Right atrium auricular region (tissue), 2 donors: ENCODE measurements at places on chromosomes 11 and 22. TPM values are rescaled to one million over a fixed set of nuclear protein-coding genes. Genes with fewer than 3 reads are reported as not detected.

Gene SNX32
- total RNA-seq, result 0.20 TPM

DNA sequence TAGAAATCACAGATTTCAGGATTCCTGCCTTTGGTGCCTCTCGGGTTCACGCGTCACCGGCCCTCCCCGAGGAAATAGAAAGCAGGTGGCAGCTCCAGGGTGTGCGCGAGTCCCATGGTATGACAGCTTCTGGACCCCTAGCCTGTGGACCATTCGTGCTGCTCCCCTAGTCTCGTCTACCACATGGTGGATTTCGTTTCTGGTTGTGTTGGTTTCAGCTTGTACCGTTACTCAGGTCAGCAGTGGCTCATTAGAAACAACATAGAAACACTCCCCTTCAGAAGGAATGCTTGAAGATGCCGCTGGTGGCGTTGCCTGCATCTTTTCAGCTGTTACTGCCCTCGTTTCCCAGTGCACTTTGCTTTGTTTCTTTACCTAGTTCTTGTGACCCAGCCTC, 700 bp downstream of the TTC17 start:
- no peaks in the 10 kb centered on the region for H3K27me3 ChIP-seq
- peak overlapping the region; percentile 89 for H3K27ac ChIP-seq
- no peaks in the 10 kb centered on the region for H3K36me3 ChIP-seq

- peaks cover 4% of the 10 kb centered on the region for H3K4me1 ChIP-seq
- H3K4me3 ChIP-seq, result no peak overlapping the region
- peak overlapping the region; percentile 35 for H3K27ac ChIP-seq
- no peak for DNase-seq
Measured at GRCh38 chr22:27307545-27308247, 493.9 kb downstream of the MN1 start.

DNA sequence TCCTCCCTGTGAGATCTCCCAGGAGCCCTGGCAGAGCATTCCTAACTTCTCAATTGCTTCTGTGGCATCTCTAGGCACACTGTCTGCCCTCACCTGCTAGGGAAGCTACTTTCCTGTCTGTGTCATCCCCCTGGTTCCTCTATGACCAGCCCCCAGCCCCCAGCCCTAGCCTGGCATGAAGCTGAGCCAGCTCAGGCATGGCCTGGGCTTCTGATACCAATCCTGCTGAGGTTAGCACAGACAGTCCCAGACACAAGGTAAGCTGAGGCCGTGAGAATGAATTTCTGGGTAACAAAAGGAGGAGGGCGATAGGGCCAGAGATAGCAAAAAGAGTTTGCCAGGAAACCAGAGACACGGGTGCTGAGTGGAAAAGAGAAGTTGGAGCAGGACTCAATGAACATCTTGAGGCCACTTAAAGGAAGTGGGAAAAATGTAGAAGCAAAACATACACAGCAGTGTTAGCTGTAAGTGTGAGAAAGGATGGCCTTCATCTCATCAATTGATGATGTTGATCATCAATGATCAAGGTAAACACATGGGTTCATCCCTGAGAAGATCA, 87.6 kb upstream of the PICALM start:
- H3K4me1 ChIP-seq, result peaks cover 28% of the 10 kb centered on the region
- no peak for DNase-seq
- no peaks in the 10 kb centered on the region for H3K36me3 ChIP-seq
- no peak overlapping the region for H3K4me3 ChIP-seq

GRCh38 chr11:94854770-94855633, 86.8 kb downstream of the AMOTL1 start:
- no peaks in the 10 kb centered on the region for H3K4me1 ChIP-seq
- H3K27ac ChIP-seq, result peak overlapping the region; percentile 75
- H3K27me3 ChIP-seq, result no peaks in the 10 kb centered on the region

- DNase-seq, result peak; percentile 13
- H3K4me1 ChIP-seq, result peaks cover 7% of the 10 kb centered on the region
- H3K27ac ChIP-seq, result no peak overlapping the region
- H3K36me3 ChIP-seq, result no peaks in the 10 kb centered on the region
- no peak overlapping the region for H3K4me3 ChIP-seq
Measured at GRCh38 chr11:45289369-45289768, 3.2 kb upstream of the SYT13 start.

Gene FIBIN
- 25.5 TPM for total RNA-seq

DNA sequence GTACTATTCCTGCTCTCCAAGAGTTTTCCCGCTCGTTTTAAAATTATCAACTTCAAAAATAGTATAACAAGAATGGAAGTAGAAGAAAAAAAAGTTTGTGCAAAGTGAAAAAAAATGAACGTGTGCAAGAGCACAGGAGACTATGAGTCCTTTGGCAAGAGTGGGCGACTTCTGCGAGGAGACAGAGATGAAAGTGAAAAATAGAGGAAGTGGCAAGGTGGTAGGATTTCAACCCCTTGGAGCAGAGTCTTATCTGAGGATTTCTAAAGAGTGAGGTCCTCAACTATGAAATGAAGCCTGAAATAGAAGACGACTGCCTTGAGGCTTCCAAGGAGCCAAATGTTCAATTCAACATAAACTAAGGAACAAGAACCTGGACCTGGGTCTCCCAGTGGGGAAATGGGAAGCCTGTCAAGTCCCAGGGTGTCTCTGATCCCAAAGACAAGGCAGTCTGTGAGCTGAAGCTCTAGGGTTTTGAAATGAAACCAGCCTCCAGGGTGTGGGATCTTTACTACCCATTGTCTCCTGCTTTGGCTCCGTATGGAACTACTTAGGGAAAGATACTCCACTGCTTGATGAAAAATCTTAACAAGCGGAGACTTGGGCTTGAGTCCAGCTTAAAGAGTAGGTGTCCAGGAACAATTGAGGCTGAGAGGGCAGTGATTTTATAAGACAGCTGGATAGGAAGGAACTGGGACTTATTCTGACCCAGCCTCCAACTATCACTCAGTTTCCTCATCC, 4.8 kb downstream of the P4HA3 start:
- peaks cover 10% of the 10 kb centered on the region for H3K4me1 ChIP-seq
- no peak overlapping the region for H3K4me3 ChIP-seq
- H3K36me3 ChIP-seq, result no peaks in the 10 kb centered on the region
- DNase-seq, result no peak

DNA sequence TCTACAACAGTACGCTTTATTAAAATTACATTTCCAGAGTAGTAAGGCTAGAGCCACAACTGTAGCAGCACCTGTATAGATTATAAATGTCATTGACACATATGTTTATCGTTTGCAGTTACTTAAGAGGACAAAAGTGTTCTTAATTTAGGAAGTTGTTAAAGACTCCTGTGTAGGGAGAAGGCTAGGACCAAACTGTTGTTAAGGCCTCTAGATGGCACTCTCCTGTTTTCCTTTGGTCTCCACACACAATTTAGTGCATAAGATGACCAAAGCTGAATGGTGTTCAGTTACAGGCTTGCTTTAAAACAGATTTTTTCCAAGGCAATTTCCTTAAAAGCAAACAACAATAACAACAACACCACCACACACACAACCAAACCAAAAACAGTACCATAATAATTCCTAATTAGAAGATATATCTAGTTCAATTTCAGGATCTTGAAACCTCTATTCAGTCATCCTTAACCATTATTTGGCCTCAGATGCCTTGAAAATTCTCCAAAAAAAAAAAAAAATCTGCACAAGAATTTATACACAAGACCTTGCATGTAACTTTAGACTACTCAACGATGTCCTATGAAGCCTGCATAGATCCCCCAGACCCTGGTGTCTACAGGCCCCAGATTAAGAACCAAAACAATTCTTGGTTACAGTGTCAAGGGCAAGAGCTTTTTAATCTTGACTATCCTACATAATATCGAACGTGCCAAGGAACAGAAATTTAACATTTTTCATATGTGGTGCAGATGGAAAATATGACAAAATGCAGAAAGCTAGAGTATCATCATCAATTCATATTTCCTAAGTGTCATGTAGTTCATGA, 42.6 kb upstream of the APOA1 start:
- DNase-seq, result no peak
- peaks cover 1% of the 10 kb centered on the region for H3K4me1 ChIP-seq
- peaks cover 7% of the 10 kb centered on the region for H3K36me3 ChIP-seq
- no peaks in the 10 kb centered on the region for H3K27me3 ChIP-seq
- H3K4me3 ChIP-seq, result no peak overlapping the region

- no peak overlapping the region for H3K27ac ChIP-seq
- H3K4me3 ChIP-seq, result no peak overlapping the region
- DNase-seq, result no peak
- H3K27me3 ChIP-seq, result no peaks in the 10 kb centered on the region
Measured at GRCh38 chr11:61367406-61367805, 5.2 kb downstream of the TMEM138 start.

- H3K27ac ChIP-seq, result no peak overlapping the region
- H3K27me3 ChIP-seq, result no peaks in the 10 kb centered on the region
- DNase-seq, result no peak
- no peaks in the 10 kb centered on the region for H3K4me1 ChIP-seq
Measured at GRCh38 chr22:16847271-16847670, 22.1 kb upstream of the XKR3 start.

DNA sequence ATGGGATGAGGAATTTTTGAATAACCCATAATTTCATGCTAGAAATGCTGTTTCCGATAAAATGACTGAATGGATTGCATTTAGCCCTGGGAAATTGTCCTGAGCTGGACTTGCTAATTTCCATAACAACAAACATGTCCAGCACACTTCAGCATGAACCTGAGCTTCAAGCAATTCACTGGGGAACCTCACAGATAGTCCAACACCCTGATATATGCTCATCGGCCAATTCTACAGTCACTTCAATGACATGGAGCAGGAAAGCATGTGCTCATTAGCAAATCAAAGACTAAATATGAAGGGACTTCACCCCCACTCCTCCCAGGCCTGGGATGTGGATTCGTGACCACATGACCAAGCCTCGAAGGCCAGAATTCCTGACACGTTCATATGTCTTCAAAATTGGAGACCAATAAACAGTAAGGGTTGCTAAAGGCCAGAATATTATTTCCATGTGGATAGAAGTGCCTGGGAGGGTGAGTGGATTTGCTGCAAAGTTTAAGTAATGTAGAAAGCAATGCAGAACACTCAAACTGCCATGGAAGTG, 131.9 kb downstream of the SLC1A2 start:
- H3K27me3 ChIP-seq, result no peaks in the 10 kb centered on the region
- no peak for DNase-seq
- no peak overlapping the region for H3K27ac ChIP-seq
- H3K36me3 ChIP-seq, result no peaks in the 10 kb centered on the region
- H3K4me3 ChIP-seq, result no peak overlapping the region

Gene DGAT2
- 2.7 TPM for total RNA-seq

GRCh38 chr22:25693268-25693565, 48.8 kb upstream of the MYO18B start:
- H3K4me1 ChIP-seq, result no peaks in the 10 kb centered on the region
- H3K4me3 ChIP-seq, result no peak overlapping the region
- H3K36me3 ChIP-seq, result no peaks in the 10 kb centered on the region
- no peak overlapping the region for H3K27ac ChIP-seq
- no peaks in the 10 kb centered on the region for H3K27me3 ChIP-seq

Gene MMP10
- not detected for total RNA-seq

- no peaks in the 10 kb centered on the region for H3K27me3 ChIP-seq
- no peaks in the 10 kb centered on the region for H3K36me3 ChIP-seq
- no peak overlapping the region for H3K4me3 ChIP-seq
- DNase-seq, result no peak
Measured at GRCh38 chr11:85595285-85595884, 31.8 kb downstream of the DLG2 start.

Gene KCNJ5
- total RNA-seq, result 23.3 TPM

Gene GLB1L3
- total RNA-seq, result not detected

DNA sequence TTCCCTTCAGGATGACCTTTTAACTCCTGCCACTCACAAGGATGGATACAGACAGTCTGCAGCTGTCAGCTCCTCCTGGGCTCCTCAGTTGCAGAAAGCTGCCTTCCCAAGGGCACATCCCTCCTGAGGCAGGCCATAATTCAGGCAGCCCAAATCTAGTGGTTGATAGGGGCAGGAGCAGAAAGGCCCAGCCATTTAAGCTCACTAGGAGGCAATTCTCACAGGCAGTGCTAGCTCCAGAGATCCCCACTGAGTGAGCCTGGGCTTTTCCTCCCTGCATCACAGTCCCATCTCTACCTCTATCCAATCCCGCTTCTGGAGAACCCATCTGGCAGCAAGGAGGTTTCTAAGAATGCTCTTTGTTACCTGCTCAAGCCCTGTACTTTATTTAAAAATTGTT, 200.6 kb downstream of the ARHGAP42 start:
- H3K36me3 ChIP-seq, result no peaks in the 10 kb centered on the region
- no peak overlapping the region for H3K27ac ChIP-seq
- H3K4me1 ChIP-seq, result peaks cover 8% of the 10 kb centered on the region
- H3K4me3 ChIP-seq, result no peak overlapping the region
- DNase-seq, result no peak

Gene HEPHL1
- not detected for total RNA-seq

- H3K27ac ChIP-seq, result no peak overlapping the region
- peak; percentile 38 for DNase-seq
- no peak overlapping the region for H3K4me3 ChIP-seq
- no peaks in the 10 kb centered on the region for H3K36me3 ChIP-seq
Measured at GRCh38 chr11:19394525-19395016, 153.8 kb upstream of the E2F8 start.

GRCh38 chr22:48354096-48354495, 1473.6 kb downstream of the BRD1 start:
- H3K4me1 ChIP-seq, result no peaks in the 10 kb centered on the region
- no peak overlapping the region for H3K27ac ChIP-seq
- no peaks in the 10 kb centered on the region for H3K27me3 ChIP-seq
- no peak for DNase-seq
- H3K4me3 ChIP-seq, result no peak overlapping the region
- no peaks in the 10 kb centered on the region for H3K36me3 ChIP-seq

DNA sequence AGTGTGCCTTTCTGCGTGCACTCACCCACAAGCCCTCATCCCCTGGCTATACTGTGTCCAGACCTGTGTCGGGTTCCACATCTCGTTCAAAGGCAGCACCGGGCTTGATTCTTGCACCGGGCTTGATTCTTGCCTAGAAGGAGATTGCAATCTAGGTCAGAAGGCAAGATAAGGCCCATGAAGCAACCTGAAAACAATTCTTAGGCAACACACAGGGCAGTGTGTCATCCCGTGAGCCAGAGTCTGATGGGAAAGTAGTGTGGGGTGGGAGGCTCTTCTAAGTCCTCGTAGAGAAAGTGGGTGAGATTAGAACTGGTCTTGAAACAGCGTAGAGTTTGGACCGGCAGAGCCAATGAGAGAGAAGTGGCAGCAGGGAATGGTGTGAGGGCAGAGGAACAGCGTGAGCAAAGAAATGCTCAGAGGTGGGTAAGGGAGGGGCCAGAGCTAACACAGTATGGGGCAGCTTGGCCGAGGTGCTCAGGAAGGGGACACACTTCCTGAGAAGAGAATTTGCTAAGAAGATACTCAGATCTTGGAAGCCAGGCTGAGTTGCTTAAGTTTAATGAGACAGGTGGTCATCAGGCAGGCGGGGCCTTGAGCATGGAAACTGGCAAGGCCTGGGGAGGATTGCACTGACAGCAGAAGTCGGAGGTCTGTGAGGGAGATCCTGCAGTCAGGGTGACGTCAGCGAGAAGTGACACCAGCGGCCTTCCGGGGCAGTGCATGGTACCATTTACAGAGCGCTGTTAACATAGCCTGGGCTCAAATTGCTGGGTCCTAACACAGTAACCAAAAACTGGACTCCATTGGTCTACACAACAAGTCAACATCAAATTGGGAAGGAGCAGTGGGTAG, 40.7 kb upstream of the DKK3 start:
- H3K36me3 ChIP-seq, result no peaks in the 10 kb centered on the region
- no peaks in the 10 kb centered on the region for H3K27me3 ChIP-seq
- H3K4me1 ChIP-seq, result peaks cover 35% of the 10 kb centered on the region
- no peak overlapping the region for H3K4me3 ChIP-seq
- H3K27ac ChIP-seq, result no peak overlapping the region

- H3K27me3 ChIP-seq, result no peaks in the 10 kb centered on the region
- H3K4me3 ChIP-seq, result no peak overlapping the region
- DNase-seq, result no peak
Measured at GRCh38 chr22:20126284-20127029, 5.1 kb upstream of the ZDHHC8 start.

- H3K4me1 ChIP-seq, result no peaks in the 10 kb centered on the region
- no peaks in the 10 kb centered on the region for H3K36me3 ChIP-seq
- DNase-seq, result peak; percentile 73
Measured at GRCh38 chr11:67416416-67417335, 1.2 kb downstream of the CARNS1 start.
